ENCODE measurements at places on chromosomes 5 and 9.

DNA sequence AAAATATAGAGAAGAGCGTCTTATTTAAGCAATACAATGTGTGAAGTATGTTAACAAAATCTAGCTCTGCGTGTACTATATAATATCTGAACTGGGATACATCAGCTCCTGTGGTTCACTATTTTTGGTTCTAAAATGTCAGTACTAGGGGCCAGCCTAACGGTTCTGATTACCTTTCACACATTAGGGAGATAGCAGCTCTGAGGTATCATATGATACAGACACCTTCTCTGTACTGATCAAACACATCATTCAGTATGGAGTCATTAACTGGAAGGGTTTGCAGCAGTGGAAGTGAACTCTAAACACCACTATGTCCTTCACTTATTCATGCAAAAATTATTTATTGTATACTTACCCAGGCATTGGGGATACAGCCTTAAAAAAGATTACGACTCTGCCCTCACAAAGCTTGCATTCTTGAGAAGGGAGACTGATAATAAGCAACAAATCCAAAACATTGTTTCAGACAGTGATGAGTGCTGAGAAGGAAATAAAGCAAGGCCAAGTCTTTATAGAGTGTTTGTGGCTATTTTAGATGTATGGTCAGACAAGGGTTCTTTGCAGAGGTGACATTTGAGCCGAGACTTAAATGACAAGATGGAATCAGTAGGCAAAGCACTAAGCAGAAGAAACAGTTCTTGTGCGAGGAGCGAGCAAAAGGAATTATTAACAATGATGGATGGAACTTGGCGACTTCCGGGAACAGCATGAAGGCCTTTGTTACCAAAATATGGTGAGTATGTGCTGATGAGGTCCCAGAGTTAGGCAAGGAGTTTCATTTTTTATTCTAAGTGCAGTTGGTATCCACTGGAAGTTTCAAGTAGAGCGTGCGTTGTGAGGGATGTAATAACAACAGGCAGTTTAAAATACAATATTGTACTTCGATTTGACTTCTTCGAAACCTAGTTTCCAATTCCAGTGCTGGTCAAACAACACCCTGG is 1.8 kb upstream of the LNPEP start:
- no peak for DNase-seq

DNA sequence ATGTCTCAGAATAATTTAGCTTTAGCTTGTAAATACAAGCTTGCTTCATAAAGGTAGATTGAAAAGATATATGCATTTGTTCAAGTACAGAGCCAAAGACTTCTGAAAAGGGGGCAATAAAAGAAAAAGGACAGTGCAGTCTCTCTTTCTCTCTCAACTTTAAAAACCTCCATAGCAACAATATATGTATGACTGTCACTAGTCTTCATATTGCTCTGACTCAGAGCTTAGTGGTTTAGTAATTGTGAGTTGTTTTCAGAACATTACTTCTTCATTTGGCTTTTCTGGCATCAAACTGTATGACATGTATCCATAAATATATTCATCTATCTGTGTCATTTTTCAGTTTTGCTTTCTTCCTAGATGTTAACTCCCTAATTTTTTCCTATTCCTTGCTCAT is 194.6 kb upstream of the KIF2A start:
- no peak for DNase-seq

DNA sequence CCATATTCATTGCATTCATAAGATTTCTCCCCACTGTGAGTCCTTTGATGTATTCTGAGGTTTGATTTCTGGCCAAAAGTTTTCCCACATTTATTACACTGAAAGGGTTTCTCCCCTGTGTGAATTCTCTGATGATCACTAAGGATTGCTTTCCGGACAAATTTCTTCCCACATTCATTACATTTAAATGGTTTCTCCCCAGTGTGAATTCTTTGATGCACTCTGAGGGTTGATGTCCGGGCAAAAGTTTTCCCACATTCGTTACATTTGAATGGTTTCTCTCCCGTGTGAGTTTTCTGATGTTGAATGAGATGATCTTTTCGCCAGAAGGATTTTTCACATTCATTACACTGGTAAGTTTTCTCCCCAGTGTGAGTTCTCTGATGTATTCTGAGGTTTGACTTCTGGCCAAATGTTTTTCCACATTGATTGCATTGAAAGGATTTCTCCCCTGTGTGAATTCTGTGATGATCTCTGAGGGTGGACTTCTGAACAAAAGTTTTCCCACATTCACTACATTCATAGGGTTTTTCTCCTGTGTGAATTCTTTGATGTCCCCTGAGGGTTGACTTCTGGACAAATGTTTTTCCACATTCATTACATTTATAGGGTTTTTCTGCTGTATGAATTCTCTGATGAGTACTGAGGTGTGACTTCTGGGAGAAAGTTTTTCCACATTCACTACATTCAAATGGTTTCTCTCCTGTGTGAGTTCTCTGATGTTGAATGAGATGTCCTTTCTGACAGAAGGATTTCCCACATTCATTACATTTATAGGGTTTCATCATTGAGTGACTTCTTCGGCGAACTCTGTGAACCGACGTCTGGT is 18.8 kb downstream of the ZNF510 start:
- DNase-seq: no peak

- DNase-seq: no peak
Observed at GRCh38 chr5:52132053-52132452, 655.7 kb upstream of the ITGA1 start.

- no peak for DNase-seq
Observed at GRCh38 chr9:80867731-80868130, 821.6 kb downstream of the TLE1 start.

- peak; percentile 67 for DNase-seq
Observed at GRCh38 chr5:56094579-56095361, 100.0 kb upstream of the IL6ST start.

- DNase-seq: no peak
Observed at GRCh38 chr9:76688471-76689238, 75.6 kb upstream of the PCA3 start.

- DNase-seq: no peak
Observed at GRCh38 chr5:94707359-94707758, 88.9 kb downstream of the SLF1 start.

DNA sequence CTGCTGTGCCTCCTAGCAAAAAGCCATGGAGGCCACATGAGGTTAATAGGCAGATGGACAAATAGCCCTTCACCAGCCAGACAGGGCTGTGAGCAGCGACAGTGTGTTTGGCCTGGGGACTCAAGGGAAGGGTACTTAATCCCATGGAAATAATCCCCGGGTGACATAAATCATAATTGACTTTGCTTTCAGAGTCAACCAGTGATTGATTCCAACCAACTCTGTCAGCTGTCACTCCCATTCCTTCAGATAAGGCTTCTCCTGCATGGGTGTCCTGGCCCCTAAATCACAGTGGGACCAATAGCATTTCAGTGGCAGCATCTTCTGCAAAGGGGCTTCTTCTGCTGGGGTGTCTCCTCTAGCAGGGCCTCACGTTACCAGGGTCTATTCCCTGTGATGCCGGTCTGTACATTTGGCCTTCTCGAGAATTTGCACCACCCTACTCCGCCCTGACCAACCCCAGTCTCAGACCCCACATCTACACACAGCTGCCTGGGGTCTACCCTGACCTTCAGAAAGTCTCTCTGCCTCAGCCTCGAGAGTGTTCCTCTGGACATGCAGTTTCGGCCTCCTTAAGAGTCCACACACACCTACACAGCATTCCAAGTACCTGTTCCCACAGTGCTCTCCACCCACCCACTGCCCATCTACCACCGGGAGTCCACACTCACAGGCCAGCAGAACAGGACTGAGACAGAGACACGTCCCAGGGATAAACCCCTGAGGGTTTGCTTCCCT is 3.7 kb downstream of the CLTB start:
- no peak for DNase-seq

DNA sequence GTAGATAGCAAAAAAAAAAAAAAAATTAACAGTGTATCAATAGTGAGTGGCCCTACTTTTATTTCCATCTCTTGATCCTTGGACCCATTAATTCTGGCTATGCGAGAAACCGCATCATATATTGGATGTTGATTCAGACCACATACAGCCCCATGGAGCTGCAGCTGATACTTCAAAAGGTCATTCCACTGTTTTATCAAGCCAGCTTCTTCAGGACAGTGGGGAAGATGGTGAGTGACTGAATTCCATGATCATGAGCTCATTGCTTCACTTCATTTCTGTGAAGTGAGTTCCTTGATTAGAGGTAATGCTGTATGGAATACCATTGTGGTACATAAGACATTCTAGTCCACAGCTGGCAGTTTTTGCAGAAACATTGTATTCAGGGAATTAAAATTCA is 222.9 kb upstream of the MEF2C start:
- no peak for DNase-seq

DNA sequence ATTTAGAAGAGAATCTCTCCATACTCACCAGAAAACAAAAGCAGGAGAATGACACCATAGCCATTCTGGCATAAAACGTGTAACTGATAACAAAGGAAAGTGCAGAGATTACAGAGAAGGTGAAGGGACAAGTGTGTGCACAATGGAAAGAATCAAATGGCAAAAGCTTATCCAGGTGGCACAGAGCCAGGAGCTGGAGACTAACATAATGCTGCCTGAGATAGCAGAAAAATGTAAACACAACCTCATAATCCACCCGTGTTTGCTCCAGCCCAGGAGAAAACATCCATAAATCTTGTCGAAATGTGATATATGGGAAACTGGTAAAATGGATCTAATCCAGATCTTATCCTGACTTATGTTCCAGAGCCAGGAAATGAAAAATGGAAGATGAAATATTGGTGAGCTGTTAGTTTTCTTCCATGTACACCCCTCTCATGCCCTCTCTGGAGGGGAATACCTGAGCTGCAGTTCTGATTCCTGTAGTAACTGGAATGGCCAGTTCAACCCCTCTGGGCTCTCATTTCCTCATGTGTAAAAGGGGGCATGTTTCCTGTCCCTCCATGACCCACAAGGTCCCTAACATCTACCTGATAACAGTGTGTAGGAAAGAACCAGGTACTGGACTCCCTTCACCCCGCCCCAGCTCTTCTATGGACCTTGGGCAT is 212.3 kb upstream of the DAPK1 start:
- DNase-seq: no peak

GRCh38 chr5:82523633-82524032 is 245.5 kb upstream of the RPS23 start:
- no peak for DNase-seq

DNA sequence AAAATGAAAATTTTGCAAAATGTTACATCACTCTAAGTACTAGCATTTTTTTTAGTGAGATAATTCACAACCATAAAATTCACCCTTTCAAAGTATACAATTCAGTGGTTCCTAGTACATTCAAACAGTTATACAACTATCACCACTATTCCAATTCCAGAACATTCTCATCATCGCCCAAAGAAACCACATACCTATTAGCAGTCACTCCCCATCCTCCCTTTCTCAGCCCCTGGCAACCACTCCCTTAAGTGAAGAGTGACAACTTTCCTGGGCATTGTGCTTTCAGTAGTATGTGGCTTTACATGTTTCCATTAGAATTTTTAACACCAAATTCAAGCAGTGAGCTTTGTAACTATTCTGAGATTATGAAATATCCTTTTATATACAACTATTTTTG is 81.4 kb downstream of the RASEF start:
- no peak for DNase-seq

- DNase-seq: no peak
Observed at GRCh38 chr5:32098890-32099310, 75.2 kb downstream of the GOLPH3 start.

All from activated naive CD4-positive, alpha-beta T cell treated with Interleukin-2 at 50 U/mL for 16 hours (primary cell).